ENCODE measurements at places on chromosomes 2 and 18.

DNA sequence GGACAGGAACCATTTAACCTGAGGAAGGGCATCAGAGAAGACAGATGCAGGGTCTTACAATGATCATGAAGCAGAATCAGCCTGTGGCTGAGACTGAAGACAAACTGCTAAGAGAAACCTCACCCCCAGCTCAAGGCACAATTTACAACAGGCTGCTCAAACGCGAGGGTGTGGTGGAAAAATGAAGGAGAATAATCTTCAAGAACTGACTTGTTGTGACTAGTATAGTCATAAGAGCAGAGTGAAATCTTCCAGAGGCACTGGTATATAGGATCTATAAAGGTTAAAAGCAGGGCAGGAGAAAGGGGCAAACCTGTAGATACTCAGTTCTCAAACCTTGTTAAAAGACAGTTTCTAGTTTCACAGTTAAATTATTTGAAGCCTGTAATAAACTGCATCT lies 1155.8 kb upstream of the TMEFF2 start:
- DNase-seq, result no peak

DNA sequence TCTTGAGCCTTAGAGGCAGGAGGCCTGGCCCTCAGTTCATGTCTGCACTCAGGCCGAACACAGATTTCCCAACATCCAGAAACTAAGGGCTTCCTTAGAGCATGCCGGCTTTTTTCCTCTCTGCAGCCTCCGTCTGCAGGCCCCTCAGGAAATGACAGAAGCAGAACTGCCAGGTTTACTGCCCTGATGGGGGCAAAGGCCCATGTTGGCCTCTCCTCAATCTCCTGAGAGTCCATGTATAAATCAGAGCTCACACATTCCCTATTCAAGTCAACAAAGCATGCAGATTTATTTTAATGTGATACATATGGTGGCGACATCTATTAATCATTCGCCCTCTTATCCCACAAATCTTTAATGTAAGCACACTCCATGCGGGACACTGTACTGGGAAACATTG lies 475.6 kb upstream of the HS6ST1 start:
- no peak for DNase-seq

GRCh38 chr18:9468998-9469397 lies 6.3 kb upstream of the RALBP1 start:
- DNase-seq, result no peak

DNA sequence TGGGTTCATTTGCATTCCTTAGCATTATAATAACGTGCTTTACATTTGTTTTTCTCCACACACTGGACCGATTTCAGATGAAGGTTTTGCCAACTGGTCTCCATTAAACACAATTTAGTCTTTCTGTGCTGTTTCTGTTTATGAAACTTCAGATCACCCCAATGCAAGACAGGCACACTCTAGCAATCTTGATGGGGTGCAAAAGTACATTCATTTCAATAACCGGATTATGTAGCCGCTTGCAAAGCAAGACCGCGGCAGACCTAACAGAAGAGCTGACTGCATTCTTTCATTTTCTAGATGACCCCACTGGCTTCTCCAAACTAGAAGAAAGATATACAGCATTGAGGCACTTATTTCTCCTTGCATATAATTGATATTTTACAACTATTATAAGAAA lies 301.5 kb downstream of the PIEZO2 start:
- no peak for DNase-seq

- DNase-seq, result no peak
These were observed 13.4 kb downstream of the MEIS1 start for GRCh38 chr2:66448136-66448991.

GRCh38 chr2:179965291-179966258 lies 41.5 kb downstream of the CWC22 start:
- DNase-seq, result no peak

DNA sequence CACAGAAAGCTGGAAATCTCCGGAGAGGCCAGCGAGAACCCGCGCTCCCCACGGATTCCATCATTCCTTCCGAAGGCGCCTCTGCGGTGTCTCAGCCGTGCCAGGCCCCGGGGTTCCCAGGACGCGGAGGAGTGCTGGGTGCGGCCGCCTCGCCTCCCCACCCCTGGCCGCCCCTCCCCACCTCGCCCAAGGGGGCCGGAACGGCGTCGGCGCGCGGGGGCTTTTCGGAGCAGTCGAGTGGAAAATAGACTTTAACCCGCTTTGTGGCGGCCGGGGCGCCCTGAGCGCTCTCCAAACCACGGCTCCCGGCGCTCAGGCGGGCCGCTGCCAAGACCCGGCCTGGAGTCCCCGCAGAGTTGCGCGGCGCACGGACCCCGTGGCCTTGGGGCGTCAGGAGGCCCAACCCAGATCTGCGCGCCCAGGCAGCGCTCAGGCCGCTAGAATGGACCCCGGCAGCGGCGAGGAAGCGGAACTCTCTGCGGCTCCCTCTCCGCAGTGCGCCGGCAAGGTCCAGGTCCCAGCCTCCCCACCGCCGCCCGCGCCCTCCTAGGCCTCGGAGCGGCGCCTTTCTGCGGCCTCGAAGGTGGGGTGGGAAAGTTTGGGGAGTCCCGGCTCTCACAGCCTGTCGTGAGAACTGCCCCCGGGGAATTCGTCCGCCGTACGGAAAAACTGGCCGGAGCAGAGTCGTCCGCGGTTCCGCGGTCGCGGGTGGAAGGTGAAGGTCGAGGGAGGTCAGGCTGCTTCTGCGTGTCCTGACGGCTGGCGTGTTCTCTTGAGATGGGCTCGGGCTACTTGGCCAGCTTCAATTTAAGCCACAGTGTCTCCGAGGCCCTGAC lies 1.2 kb upstream of the EMX1 start:
- no peak for DNase-seq

DNA sequence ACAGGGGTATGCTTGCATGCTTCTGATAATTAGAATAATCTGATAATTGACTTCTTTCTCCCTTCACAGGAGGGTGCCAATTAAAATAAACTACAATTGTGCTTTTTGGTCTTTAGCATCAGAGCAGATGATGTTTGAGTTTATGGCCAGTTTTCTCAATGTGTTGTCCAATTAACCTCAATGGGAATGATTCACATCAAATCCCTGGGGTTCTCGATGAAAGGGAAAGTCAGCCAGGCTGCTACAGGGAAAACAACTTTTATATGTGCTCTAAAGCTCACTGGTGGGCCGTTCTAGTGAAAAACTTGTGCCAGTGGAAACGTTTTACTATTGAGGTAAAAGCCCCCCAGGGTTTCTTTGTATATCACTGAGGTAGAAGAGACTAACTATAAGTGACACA lies 887.3 kb upstream of the CRIM1 start:
- DNase-seq, result no peak

GRCh38 chr18:64528646-64529045 lies 379.8 kb upstream of the LINC00305 start:
- no peak for DNase-seq

- DNase-seq, result no peak
These were observed 5.5 kb downstream of the VSNL1 start for GRCh38 chr2:17545680-17546613.

DNA sequence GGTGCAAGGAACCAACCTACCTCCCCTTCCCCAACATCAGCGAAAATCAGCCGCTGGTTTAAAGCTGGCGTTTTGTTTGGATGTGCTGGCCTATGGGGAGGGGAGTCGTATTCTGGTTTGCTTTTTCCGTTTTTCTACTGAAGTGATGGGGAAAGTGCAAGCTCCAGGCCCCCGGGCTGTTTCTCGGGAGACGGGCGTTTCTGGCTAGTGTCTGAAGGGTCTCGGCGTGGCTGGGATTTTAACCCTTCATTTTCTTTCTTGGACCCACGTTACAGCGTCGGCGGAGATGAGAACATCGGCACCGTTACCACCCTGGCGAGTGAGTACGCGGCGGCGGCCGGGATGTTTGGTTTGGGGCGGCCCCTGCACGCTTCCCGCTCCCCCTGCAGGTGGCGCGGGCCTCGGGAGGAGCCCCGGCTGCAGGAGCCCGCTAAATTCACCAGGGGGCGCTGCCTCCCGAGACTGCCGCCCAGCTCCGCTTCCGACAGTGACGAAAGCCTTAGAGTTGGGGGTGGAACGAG lies 70.7 kb downstream of the PLB1 start:
- peak; percentile 45 for DNase-seq

- no peak for DNase-seq
These were observed 42.0 kb upstream of the POLE4 start for GRCh38 chr2:74916394-74916793.

- no peak for DNase-seq
These were observed 88.9 kb upstream of the SERPINE2 start for GRCh38 chr2:224127871-224128501.

DNA sequence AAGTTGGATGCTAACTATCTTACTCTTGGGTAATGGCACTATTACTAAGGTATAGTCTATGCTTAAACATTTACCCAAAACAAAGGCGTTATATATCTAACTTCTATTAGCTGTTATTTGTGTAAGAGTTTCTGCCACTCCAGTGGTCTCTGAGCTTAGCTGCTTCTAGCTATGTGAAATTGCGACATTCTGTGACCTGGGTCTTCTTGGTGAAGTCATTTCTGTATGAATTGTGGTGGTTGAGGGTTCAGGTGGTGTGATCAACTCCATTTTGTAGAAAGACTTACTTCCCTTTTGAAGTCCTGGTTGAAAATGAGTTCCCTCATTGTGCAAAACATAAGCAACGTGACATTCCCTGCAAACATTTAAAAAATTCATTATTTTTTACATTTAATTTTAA lies 221.6 kb downstream of the PIK3C3 start:
- DNase-seq, result no peak

- DNase-seq, result no peak
These were observed 47.2 kb downstream of the USP34 start for GRCh38 chr2:61423714-61424113.

DNA sequence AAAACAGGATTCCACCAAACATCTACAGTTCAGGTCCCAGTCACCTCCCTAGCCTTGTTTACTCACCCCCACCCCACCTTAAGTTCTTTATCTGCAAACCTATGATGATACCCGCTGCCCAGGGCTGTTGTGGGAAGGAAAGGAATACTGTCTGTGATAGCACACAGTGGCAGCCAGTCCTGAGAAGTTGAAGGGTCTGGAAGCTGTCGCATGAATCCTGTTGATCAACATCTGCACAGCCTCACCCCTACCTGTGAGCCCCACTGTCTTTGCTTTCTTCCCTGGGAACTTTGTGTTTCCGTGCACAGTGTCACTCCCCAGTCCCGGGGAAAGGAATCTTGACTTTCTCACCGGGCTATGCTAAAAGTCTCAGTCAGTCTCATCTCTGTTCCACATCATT lies 160.7 kb upstream of the EPAS1 start:
- DNase-seq, result no peak

- no peak for DNase-seq
These were observed 47.8 kb downstream of the SATB2 start for GRCh38 chr2:199409759-199410529.

GRCh38 chr2:20396356-20397000 lies 45.8 kb upstream of the PUM2 start:
- no peak for DNase-seq

- DNase-seq, result no peak
These were observed 70.1 kb downstream of the EDAR start for GRCh38 chr2:108918941-108919341.
